Epithelial cell of prostate (primary cell): ENCODE measurements at places on chromosomes 2 and 18.

- DNase-seq: no peak
Measured at GRCh38 chr2:240375024-240375645, 60.3 kb upstream of the GPC1 start.

DNA sequence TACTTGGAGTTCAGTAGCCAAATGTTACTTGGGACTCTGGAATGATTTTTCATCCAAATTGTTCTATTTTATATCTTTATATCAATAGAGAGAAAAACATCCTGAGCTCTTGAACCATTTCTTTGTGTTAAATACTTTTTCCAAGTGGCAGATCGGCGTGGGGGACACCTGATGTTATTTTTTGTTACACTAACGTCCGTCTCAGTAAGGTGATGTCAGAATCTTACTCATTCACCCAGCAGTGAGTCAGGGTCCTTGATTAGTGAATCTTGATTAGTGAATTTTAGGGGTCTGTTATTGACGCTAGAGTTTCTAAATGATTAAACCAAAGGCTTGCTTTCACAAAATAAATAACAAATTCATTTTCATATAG, 1.7 kb downstream of the MIB1 start:
- no peak for DNase-seq

GRCh38 chr2:26570083-26570430, 71.1 kb downstream of the CIB4 start:
- no peak for DNase-seq

DNA sequence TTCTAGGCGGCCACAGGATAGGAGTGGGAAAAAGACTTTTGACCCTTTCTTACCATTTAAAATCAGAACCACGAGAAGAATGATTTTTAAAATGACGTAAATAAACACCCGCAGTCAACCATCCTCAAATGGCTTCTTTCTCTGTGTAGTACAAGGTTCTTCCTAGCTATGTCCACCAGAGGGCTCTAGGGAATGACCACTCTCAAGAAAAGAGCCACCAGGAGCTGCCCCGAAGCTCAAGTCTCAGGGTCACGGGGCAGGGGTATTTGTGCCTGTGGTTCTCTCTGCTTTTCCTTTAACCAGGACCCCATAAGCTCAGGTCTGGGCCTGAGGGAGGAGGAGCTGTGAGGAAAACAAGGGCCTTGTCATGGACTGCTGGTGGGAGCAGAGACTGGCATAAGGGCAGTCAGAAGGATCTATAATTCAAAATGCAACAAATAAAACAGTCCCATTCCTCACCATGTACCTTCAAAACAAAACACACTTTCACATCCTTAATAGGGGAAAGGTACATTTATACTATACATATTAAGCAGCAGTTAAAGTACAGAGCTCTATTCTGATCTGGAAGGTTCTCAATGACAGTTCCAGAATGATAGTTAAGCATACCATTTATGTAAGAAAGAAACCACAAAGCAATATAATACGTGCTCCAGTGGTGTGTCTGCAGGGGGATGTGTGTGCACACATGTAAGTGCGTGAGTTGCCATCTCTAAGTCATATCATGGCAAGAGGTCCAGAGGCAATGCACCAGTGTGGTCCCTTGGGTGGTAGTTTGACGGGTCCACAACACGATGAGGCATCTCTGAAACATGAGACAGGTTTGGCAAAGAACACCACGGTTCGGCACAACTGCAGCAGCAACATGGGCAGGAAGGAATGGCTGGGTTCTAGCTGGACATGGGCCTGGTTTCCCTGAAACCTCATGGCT, 18.6 kb downstream of the LYPD1 start:
- DNase-seq: no peak

DNA sequence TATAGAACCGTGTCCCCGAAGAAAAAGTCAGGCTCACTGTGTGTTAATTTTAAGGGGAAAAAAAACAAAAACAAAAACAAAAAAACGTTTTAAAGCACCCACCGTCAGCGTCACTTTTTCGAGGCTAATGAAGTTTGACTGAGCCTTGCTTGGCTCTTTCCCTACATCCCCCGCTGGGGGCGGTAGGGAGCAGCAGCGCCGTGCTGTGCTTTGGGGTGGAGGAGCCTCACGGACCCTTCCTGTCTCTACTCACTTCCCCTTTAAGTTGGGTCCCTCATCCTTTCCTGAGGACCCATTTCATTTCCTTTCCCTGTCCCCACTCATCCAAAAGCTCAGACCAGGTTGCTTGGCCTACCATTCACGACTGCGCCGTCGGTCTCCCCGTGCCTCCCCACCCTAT, 82.8 kb upstream of the RPL31 start:
- no peak for DNase-seq

DNA sequence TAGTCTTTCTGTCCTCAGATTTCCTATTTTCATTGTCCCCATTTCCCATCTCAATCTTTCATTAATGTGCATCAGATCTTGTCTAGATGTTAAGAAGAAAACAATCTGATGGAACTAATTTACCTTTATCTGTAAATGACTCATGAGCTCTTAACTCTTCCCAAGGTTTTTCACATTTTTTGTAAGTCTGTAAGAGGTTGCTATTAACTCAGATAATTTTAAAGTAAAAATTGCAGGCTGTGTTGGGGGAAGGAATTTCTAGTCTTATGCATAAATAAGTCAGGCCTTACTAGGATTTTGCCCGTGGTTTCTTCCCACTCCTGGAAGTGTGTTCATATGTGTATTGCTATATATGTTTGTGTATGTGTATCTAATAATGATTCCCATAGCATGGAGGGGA, 4.3 kb downstream of the NAB1 start:
- no peak for DNase-seq

DNA sequence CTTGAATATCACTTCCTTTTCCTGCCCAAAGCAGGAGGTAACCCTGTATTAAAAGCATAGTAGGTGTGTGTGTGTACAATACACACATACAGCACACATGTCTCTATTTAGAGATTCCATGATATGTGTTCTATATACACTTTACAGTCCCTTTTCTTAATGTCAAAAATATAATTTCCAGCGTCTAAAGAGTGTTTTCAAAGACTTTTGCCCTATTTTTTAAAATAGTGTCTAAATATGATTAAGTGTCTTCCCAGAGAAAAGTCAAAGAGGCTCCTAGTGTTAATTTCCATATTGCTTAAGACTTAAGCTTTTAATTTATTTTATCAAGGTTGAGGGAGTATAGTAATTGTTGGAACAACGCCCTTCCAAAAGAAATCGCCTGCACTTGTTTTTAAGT, 420.3 kb upstream of the POU3F3 start:
- DNase-seq: no peak

DNA sequence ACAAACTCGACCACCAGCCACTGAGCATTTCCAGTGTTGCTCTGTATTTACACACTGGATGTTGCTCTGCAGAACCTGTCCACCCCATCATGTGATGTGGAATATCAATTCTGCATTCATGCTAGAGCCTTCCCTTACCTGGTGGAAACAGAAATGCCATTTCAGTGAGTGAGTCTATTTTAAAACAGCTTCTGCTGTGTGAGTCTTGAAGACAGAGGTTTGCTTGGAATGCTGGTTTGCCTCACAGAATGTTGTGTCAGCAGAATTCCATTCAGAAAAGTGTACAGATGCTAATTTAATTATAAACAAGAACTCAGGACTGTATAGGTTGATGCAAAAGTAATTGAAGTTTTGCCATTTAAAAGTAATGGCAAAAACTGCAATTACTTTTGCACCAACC, 118.3 kb downstream of the MAP3K20 start:
- DNase-seq: no peak

GRCh38 chr2:191601060-191601459, 76.9 kb upstream of the NABP1 start:
- no peak for DNase-seq

DNA sequence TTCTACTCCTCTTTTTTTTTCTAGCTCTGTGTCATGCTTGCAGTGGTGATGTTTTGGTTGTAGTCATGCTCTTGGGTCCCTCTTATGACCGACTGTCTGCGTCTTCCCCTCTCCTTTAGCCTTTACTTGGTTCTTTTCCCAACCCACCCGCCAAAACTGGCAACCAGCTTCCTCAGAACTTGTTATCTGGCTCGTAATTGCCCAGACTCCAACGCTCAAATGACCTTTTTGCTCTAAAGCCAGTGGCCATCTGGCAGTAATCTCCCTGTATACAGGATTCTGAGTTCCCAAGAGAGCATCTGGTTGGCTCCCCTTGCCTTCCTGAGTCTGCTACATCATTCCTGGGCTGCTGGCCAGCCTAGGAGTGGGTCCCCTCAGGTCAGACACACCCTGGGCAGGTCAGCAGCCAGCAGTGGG, 147.2 kb downstream of the MGAT5 start:
- DNase-seq: no peak

GRCh38 chr2:241577413-241578122, 19.0 kb downstream of the BOK start:
- no peak for DNase-seq

DNA sequence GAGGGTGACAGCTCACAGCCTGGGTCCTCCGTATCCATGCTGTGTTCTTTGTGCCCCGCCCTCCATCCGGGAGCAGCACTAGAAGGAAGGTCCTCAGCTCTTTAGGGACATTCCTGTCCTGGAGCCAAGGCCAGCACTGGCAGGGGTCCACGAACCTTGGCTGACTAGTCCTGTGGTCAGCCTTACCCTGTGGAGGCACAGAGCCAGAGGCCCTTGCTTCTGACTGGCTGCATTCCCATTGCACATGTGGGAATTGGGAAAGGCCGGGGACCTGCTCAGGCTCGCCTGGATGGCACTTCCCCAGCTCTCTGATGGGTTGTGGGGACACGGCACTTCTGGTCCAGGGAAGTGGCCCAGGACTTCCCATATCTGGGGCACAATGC, 24.9 kb upstream of the RHOB start:
- DNase-seq: no peak

- no peak for DNase-seq
Measured at GRCh38 chr2:214451516-214452275, 40.8 kb downstream of the VWC2L start.

DNA sequence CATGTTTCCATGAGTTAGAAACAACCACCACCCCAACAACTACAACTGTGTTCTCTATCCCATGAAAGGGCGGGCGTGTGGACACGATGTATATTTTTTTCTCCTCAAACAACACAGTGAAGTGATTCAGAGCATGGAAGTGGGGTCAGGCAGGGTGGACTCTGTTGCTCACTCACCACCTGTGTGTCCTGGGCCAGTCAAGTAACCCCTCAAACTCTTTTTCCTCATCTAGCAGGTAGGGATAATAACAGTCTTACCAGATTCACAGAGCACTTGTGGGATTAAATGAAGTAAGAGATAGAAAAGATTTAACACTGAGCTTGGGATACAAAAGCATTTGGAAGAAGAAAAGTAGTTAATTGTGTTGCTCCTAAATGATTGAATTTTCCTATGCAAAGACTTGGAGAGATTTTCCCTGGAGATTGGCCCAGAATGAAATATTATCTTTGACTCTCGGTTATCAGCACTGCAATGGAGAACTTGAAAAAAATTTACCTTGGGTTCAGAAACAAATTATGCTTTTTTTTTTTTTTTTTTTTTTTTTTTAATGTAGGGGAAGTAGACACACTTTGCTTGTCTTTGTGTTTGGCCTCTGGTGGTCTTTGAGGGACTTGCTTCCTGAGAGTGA, 161.9 kb upstream of the EPAS1 start:
- DNase-seq: no peak

DNA sequence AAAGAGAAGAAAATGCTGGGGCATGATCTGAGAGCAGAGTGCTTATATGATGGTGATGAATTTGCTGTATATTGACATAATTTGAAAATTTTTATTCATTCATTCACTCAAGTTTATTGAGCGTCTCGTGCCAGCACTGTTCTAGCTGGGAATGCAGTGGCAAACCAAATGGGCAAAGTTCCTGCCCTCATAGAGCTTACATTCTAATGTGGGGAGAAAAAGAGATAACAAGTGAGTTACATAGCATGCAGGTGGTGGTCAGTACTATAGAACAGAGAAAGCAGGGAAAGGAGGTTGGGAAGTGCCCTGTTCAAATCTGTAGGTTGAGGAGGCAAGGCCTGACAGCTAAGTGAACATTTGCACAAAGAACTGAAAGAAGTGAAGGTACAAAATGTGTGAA, 4.3 kb downstream of the CEP192 start:
- no peak for DNase-seq

- no peak for DNase-seq
Measured at GRCh38 chr18:48884306-48884705, 66.5 kb downstream of the SMAD7 start.

- no peak for DNase-seq
Measured at GRCh38 chr2:189658306-189659212, 2.7 kb upstream of the ASNSD1 start.

GRCh38 chr18:23635283-23636070, 27.2 kb downstream of the ANKRD29 start:
- DNase-seq: no peak

GRCh38 chr2:25042321-25043240, 705 bp downstream of the EFR3B start:
- no peak for DNase-seq

DNA sequence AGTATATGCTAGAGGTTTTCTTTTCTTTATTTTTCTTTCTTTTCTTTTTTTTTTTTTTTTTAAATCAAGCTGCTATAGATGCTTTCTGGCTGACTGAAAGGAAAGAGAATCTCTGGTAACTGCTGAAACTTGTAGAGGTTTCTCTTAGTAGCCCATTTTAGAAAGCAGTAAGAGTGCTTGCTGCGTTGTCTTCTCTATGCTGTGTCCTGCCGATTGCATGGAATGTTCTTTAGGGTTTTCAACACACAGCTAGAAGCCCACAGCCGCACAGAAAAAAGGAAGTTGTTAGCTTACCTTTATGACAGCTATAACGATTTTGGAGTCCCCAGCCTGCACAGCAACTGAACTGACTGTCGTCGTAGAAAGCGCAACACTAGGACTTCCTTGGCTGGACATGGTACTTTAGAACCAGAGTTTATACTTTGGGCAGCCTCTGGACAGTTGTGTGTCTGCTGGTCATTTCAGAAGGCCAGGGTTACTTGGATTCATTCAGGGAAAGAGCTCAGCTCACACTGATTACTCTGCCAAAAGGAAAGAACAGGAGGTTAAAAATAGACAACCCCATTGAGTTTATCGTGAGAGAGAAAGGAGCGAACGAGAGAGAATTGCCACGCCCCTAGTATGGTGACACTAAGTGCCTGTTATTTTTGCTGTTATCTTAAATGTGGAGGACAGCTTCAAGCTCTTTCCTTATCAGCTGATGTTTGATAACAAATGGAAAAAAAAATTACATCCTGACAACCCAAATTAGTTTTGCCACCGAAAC, at the start of gene CCDC141:
Gene CCDC141, minus strand, starts transcription at position 592 of the 766 bp plus-strand sequence. Its CDS starts 196 bp downstream, at position 396.
- DNase-seq: no peak

- no peak for DNase-seq
Measured at GRCh38 chr18:56723068-56723467, 71.9 kb downstream of the WDR7 start.
